Suppressor macrophage treated with lipopolysaccharide for 4 hours (primary cell): ENCODE measurements at places on chromosomes 7 and 10.

- no peak for DNase-seq
These were observed 3.1 kb upstream of the STEAP4 start for GRCh38 chr7:88309819-88310218.

- DNase-seq = no peak
These were observed 13.4 kb downstream of the WDFY4 start for GRCh38 chr10:48697821-48698764.

- no peak for DNase-seq
These were observed 389.2 kb downstream of the MAGI2 start for GRCh38 chr7:79064187-79064823.

GRCh38 chr7:27410812-27411544 lies 168.4 kb downstream of the EVX1 start:
- no peak for DNase-seq

DNA sequence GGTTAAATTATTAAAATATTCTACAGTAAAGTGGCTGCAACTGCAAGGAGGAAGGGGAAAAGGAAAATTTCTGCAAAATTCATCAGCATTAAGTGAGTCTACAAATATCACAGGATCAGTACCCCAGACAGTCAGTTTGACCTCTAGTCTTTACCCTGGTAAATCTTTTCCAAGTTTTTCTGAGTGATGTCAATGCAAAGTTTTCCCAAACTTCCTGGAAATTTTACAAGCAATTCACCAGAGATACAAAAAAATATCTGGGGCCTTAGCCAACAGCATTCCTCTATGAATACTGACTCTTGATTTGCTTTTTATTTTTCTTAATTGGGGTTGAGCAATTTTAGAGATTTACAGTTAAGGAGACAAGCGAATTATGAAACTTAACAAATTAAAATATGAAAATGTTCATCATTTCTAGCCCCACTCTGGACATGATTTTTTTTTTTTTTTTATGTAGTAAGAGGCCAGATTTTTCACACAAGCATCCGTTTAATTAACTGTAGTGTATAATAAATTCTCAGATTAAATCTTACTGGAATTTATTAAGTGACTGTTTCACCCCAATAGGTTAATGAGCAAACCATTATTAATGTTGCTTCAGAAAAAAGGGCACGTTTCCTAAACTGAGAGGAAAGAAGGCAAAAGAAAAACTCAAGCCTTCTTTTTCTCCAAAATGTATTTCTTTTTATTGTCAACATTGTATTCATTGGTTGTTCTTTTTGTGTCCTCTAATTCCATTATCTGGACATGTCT lies 539.5 kb upstream of the FZD8 start:
- no peak for DNase-seq

- no peak for DNase-seq
These were observed 102.3 kb downstream of the SORBS1 start for GRCh38 chr10:95458871-95459270.

DNA sequence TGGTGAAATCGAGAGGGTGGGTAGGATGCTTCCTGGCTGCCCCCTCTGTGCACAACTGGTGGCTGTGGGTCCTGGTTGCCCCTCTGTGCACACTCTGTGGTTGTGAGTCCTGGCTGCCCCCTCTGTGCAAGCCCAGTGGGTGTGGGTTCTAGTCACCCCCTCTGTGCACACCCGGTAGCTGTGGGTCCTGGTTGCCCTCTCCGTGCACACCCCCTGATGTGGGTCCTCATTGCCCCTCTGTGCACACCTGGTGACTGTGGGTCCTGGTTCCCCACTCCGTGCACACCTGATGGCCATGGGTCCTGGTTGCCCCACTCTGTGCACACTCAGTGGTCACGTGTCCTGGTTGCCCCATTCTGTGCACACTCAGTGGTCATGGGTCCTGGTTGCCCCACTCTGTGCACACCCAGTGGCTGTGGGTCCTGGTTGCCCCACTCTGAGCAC lies 20.3 kb upstream of the RET start:
- DNase-seq = no peak

- peak; percentile 25 for DNase-seq
These were observed 17.0 kb downstream of the PRKCQ start for GRCh38 chr10:6563075-6563474.

GRCh38 chr10:36494371-36494770 lies 631.0 kb upstream of the ANKRD30A start:
- DNase-seq = no peak

- DNase-seq = no peak
These were observed 81.8 kb downstream of the PTPRZ1 start for GRCh38 chr7:121954803-121955202.

- DNase-seq = no peak
These were observed 914 bp downstream of the SDHAF3 start for GRCh38 chr7:97118306-97118917.

- no peak for DNase-seq
These were observed 1.8 kb upstream of the IGF2BP3 start for GRCh38 chr7:23472046-23472445.

- no peak for DNase-seq
These were observed 24.5 kb downstream of the RSU1 start for GRCh38 chr10:16792675-16793074.

DNA sequence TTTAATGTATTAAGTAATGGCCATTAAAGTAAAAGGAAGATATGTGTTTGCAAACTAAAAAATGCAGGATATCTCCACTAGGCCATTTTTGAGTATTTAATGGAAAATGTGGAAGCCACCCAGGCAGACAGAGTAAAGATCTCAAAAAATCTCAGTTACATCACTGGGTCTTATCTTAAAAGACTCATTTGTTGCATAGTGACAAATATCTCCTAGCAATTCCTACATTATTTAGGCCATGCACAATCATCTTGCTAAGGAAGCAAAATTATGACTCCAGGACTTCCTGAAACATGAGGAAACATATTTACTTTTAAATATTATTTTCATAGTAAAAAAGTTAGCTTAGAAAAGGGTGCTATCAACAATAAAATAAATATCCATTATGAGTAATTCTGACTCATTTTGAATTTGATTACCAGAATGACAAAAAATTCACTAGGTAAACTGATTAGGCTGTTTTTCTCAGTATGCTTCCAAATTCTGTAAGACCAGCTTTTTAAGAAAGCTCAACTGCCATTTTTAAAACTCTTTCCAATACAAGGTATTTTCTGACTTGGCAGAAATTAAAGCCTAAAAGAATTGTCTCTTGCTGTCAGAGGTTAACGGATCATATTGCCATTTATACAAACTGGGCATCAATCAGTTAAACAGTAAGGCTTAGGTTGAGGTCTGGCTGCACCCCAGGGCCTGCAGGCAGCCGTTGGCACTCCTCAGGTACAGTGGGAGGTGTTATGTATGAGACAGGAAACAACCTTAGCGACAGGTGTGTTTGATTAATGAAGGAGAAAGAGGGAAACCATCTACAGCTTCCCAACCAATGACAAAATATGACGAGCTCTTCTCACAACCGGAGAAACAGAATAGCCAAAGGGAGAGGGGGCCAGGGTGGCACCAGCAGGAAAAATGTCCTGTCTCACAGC lies 31.8 kb downstream of the PCLO start:
- DNase-seq = no peak

DNA sequence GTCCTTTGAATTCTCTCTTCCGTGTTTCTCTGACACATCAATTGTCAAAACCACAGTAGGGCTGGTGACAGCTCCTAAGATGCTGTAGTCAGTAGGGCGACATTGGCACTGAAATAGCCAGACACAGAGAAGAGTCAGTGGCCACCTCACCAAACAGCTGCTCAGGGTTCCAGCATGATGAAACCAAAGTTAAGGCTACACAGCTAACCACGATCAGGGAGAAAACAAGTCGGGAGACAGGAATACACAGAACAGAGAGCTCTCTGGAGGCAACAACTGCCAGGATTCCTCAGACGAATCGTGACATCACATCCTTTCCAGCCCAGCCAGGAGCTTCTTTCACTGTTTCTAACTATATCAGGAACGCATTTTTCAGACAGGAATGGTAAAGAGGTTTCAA lies 922.2 kb downstream of the SORCS1 start:
- no peak for DNase-seq

DNA sequence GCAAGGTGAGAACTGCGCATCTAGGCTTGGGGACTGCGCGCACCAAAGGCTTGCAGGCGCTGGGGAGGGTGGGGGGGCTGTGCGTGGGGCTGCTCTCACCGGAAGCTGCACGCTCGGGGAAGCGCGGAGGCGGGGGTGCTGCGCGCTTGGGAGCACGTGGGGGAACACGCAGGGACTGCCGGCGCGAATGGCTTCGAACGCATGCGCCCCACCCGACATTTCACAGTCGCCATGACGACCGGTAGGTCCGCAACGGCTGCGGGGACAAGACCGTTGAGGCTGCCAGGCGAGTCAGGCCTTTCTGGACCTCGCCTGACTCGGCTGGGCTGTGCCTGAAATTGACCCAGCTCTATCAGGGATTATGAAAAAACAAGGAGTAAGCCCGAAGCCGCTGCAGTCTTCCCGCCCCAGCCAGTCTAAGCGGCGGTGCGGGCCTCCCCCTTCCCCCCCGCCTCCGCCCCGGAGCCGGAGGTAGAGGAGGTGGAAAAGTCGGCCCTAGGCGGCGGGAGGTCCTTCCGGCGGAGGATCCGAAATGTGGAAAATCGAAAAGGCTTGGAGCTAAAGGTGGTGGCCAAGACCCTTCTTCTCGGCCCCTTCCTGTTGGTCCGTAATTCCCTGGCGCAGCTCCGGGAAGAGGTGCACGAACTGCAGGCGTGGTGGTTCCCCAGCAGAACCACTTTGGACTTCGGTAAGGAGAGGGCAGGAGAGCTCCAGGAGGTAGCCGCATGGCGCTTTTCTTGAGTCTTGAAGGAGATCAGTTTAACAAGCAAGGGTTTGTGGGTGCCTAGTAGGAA lies 34.9 kb upstream of the STEAP1 start:
- no peak for DNase-seq

DNA sequence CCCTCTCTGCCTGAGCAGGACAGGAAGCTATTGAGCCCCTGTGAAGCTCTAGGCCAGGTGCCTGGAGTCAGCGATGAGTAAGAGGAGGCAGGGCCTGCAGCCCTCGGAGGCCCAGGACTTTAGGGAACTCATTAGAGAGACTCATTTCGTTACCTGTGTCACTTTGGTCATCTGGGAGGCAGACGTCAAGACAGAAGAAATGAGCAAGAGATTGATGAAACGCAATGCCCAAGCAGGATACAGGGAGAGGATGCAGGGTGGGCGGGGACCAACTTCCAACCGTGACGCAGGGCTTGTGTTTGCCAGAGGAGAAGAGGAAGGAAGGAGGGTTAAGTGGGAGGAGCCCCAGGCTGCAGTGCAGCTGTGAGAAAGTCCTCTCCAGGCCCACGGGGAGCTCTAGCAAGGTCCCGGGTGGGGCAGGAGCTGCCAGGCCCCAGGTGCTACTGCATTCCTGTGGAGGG lies 26.4 kb upstream of the GNA12 start:
- DNase-seq = peak; percentile 86

- no peak for DNase-seq
These were observed 86.9 kb upstream of the MTPN start for GRCh38 chr7:136064081-136064480.

- DNase-seq = no peak
These were observed 10.2 kb downstream of the CYTH3 start for GRCh38 chr7:6262221-6262620.

DNA sequence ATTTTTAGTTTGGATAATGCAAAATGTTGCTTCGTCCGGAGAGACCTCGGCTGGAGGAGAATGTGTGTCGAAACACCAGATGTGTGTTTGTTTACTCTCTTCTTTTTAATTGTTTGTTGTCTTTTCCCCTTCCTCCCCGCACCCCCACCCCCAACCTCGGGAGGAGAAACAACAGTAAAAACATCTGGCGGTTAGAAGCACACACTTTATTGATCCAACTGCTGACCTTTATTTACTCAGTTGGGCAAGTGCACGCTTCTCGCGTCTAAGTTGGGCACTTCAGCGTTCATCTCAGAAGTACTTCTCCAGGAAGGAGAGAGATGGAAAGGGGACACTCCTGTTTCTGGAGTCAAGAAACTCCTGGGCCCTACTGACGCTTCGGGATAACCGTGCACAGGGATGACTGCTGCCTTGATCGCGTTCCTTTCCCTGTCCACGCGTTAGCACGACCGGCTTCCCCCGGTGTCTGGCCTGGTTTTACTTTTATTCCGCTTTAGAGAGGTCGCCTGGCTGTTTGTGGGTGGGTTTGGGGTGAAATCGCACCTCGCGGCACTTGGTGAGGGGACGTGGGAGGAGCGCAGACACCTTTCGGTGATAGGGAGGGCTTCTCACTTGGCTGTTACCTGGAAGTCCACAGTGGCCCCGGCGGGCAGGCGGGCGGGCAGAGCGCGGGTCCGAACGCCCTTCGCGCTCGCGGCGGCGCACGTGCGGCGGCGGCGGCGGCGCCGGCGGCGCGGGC lies 168.3 kb upstream of the PPP1R3A start:
- DNase-seq = no peak

DNA sequence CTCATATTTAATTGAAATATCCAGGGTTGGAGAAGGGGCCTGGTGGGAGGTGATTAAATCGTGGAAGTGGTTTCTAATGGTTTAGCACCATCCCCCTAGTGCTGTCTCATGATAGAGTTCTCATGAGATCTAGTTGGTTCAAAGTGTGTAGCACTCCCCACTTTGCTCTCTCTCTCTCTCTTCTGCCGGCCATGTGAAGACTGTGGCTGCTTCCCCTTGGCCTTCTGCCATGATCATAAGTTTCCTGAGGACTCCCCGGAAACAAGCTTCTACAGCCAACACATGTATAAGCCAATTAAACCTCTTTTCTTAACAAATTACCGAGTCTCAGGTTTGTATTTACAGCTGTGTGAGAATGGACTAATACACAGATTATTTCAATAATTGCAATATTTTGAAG lies 305.8 kb upstream of the KCND2 start:
- DNase-seq = no peak

DNA sequence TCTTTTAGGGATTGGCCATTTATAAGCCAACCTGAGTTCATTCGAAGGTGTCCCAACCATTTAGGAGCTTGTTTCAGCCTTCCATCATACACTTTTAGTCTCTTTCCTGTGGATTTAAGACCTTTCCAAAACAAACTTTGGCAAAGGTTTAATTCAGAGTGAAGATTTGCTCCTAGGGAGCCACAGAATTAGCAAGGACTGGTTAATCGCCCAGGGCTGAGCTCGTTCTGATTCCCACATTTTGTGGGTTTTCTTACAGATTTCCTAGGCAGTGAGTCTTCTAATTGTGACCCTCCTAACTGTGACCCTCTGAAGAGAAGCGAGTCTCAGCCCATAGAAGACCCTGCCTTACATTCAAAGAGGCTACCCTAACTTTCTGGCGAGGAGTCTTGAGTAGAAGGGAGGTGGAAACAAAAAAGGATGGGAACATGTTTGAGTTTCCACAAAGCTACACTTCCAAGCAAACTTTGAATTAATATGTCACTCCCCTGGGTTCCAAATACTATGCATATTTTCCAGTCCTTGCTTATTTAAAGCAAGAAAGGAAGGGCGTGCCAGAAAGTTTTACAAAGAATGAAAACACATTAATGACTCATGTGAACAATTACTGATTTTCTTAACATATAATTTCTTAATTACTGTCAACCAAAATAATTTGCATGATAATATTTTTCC lies 118.3 kb downstream of the ARID5B start:
- no peak for DNase-seq

GRCh38 chr10:79102498-79102874 lies 33.7 kb downstream of the ZMIZ1 start:
- no peak for DNase-seq

GRCh38 chr7:41637049-41637448 lies 65.8 kb downstream of the INHBA start:
- DNase-seq = no peak
